A549 treated with dexamethasone at 1 μM for 4 hours (cell line): ENCODE measurements at places on chromosomes 12 and 14. TPM values are rescaled to one million over a fixed set of nuclear protein-coding genes. Genes with fewer than 3 reads are reported as not detected.

NPFF gene
- total RNA-seq = not detected in 5 replicates

TMCC3 gene
- total RNA-seq = 1.2 to 1.8 TPM (median 1.4 TPM) in 5 replicates

FLVCR2 gene
- 13.3 to 15.7 TPM (median 14.8 TPM) in 5 replicates for total RNA-seq

RDH16 gene
- total RNA-seq = 0.18 to 0.39 TPM (median 0.26 TPM) in 5 replicates

PPP4R4 gene
- total RNA-seq = 0.24 to 0.44 TPM (median 0.33 TPM) in 5 replicates

KLRC2 gene
- total RNA-seq = 1.5 to 2.1 TPM (median 1.7 TPM) in 5 replicates

SETD1B gene
- total RNA-seq = 7.2 to 16.5 TPM (median 14.5 TPM) in 5 replicates

CLEC1A gene
- not detected in 5 replicates for total RNA-seq

KIF5A gene
- 0.12 to 0.27 TPM (median 0.20 TPM) in 5 replicates for total RNA-seq

CLECL1 gene
- total RNA-seq = not detected in 5 replicates

FITM1 gene
- total RNA-seq = 0.09 to 0.16 TPM (median 0.14 TPM) in 3 of 5 replicates, not detected in the others
